ENCODE measurements at places on chromosomes 3 and 15.

GRCh38 chr15:40418126-40418525 is 12.5 kb downstream of the IVD start:
- DNase-seq, result no peak

DNA sequence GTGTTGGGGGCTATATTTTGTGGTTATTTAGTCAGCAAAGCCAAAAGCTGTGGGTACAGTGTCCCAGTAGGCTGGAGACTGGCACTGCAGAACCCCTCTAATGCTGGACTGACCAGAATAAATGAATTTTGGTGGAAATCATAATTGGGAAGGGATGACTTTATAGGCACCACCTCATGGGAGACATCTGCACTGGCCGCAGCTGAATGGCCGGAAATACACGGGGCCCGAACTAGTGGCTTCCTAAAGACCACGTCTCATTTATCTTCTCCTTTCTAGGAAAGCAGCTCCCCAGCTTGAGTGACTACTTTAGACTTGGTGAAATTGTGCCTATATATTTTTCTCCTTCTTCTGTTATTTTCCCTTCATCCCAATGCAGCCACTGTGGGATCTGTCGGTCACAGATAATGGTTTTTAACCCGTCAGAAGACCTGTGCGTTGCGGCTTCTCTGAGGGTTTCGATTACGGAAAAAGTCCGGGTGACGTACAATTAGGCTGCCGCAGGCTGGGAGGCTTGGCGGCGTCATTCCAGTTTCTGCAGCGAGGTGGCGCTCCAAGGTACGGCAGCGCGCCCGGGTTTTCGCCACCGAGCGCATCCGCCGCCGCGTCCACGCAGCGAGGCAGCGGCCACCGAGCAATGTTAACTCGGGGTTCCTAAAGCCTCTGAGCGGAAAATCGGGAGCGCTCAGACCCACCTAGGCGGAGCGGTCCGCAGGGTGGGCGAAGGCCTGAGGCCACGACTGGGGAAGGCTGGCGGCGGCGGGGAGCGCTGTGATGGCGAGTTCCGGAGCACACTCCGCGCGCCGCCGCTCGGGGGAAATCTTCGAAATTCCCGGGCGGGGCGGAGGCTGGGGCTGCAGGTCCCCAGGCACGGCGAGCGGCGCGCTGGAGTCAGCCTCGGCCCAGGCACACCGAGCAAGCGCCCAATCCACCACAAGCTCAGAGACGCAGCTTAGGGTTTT is 26.3 kb downstream of the NR2F2 start:
- no peak for DNase-seq

DNA sequence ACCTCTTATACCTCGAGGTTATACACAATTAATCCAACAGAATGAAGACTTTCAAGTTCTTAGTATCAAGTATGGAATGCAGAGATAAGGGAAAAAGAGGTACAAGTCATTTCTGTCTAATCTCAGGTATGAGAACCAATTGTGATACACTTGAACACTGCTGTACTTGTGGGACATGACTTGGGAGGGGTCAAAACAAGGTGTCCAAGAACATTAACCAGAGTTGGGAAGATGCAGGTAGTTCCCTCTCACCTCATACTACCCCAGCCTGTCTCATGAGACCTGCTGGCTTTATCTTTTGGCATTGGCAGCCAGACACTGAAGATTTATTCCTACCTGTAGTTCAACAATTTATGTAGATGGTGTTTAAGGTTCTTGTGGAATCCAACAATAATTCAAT is 209.7 kb downstream of the NR1D2 start:
- DNase-seq, result no peak

DNA sequence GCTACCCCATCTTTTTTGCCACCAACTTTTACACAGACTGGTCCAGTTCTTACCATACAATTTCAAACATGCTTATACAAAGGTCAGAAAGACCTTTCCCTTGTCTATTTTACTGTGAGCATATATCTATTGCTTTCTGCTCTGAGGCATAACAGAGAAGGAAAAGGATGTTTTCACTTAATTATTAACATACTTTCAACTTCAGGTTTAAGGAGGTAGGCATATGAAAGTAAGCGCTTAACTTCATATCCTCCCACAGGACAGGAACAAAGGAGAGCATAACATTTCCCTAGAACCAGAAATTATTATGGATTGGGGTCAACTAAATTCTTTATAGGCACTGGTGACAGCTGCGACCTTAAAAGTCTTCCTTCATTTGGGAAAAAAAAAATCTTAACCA is 1.1 kb downstream of the MYEF2 start:
- no peak for DNase-seq

GRCh38 chr3:172437713-172438112 is 10.5 kb downstream of the GHSR start:
- DNase-seq, result no peak

DNA sequence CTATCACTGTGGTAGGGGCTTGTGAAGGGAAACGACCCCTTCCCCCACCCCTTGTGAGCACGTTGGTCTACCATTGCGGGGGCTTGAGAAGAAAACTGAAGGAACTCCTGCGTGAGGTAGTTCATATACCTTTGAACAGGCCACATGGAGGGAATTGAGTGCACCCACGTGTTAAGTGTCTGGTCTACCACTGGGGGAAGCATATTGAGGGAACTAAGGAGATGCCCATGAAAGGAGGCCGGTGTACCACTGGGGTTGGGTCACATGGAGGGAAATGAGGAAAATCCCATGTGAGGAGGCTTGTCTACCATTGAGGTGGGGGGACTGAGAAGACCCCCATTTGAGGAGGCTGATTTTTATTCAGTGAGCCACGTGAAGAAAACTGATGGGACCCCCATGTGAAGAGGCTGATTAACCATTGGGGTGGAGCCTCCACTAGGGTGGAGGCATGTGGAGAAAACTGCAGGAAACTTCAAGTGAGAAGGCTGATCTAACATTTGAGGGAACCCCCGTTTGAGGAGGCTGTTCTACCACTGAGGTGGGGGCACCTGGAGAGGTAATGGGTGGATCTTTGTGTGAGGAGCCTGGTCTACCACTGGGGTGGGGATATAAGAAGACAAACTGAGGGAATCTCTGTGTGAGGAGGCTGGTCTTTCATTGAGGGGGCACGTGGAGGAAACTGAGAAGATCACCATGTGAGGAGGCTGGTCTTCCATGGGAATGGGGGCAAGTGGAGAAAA is 163.2 kb downstream of the FBLN2 start:
- DNase-seq, result no peak

GRCh38 chr3:117814975-117815374 is 1105.4 kb downstream of the TUSC7 start:
- no peak for DNase-seq

DNA sequence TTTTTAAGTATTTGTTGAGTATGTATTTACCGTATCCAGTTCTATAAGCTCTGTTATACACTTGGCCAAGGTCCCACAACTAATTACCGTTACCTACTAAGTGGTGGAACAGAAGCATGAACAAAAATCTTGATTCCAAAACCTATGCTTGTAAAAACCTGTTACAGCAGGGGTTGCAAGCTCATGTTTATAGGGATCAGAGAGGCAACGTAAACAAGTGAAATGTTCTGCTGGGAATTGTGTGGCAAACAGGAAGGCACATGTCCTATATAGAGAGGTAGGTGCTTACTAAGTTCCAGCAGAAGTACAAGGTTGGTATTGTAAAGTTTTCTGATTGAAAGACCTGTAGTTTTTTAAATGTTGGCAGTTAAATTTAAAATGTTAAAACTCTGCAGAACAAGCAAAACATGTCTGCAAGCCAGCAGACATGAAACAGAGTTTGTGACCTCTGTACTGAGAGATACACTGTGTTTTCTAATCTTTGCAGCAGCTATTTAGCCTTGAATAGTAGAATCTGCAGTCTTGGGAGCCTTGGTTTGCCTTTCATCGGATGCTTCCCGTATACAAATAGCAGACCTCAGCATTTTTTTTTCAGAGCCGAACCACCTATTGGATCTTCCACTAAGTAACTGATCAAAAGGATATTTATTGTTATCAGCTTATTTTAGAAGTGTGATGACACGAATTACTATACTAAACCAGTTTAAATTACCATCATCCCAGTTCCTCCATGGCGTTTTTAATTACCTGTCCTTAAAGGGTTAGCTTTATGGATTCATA is 11.4 kb downstream of the IREB2 start:
- DNase-seq, result no peak

DNA sequence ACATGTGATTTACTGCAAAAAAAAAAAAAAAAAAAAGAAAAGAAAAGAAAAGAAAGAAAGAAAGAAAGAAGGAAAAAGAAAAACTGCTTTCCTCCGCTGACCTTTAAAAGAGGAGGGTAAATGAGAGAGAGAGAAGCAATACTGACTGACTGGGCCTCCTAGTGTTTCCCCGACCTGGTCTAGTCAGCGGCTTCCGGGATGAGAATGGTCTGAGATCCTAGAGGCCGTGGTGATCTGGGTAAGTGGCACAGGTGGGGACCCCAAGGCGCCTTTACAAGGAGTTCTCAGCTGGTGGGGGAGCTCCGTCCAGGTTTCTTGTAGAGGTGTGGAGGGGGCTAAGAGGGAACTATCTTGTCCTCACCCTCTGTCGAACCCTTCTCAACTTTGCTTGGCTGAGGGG is 223.1 kb downstream of the MEIS2 start:
- no peak for DNase-seq

- no peak for DNase-seq
These were observed 266.7 kb downstream of the C3orf38 start for GRCh38 chr3:88416436-88416835.

DNA sequence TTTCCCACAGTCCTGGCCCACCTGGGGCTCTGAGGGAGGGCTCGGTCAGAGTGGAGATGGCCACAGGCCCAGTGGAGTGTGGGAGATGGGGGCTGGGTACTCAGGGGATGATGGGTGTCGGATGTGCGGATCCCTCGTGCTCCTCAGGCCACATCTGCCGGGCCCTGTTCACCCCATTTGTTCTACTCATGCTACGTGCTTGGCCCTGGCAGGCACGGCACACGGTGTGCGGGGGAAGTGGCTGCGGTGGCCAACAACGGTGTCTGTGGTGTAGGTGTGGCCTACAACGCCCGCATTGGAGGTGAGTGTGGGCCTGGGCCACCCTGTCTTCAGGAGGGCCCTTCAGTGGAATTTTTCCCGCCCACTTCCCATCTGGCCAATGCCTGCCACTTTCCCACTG is 7.0 kb upstream of the FES start:
- no peak for DNase-seq

GRCh38 chr3:182628531-182628930 is 164.8 kb upstream of the ATP11B start:
- no peak for DNase-seq

DNA sequence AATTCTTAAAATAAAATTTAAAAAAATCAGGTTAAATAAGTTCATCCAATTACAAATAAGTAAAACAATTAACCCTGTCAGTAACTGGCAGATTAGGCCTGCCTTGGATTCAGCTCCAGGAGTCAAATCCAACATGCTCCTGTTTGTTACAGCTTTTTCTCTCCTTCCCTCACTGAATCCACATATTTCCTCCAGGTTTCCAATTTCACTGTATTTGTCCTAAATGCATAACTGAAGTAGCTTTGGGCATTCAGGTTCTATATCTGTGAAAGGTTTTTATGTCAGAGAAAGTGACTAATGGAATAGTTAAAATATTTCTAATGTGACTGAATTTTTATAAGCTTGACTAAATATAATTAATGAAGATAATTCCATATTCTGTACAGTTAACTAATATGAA is 79.7 kb downstream of the IFT80 start:
- DNase-seq, result no peak

GRCh38 chr3:32366638-32367397 is 24.8 kb upstream of the CMTM7 start:
- no peak for DNase-seq

- no peak for DNase-seq
These were observed 100.4 kb downstream of the PPM1L start for GRCh38 chr3:160856450-160856849.

DNA sequence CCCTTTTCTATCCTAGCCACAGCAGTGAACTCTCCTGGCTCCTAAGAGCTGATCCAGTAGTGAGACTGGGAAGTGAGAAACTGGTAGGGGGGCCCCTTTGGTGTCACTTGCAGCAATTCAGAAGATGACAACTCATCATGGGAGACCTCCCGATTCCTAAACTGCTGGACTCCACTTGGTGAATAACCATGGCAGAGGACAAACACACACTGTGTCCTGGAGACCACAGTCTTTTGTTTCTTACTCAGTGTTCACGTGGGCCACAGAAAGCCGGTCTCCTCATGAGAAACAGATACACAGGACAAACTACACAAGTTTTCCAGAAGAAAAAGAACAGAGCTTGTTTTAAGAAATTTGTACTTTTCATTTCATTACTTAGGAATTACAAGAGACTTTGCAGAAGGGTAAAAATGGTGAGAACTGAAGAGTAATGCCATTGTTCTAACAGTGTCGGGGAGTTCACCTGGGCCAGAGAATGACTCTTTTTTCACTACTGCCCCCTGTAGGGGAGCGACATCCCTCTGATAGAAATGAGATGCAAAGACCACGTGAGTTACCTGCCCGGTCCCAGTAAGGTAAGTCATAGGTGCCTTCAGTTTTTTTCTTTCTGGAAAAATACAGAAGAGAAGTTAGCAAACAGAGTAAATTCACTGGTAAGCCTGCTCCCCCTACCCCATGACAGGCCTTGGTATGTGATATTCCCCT is 38.1 kb downstream of the ST3GAL6 start:
- DNase-seq, result no peak

DNA sequence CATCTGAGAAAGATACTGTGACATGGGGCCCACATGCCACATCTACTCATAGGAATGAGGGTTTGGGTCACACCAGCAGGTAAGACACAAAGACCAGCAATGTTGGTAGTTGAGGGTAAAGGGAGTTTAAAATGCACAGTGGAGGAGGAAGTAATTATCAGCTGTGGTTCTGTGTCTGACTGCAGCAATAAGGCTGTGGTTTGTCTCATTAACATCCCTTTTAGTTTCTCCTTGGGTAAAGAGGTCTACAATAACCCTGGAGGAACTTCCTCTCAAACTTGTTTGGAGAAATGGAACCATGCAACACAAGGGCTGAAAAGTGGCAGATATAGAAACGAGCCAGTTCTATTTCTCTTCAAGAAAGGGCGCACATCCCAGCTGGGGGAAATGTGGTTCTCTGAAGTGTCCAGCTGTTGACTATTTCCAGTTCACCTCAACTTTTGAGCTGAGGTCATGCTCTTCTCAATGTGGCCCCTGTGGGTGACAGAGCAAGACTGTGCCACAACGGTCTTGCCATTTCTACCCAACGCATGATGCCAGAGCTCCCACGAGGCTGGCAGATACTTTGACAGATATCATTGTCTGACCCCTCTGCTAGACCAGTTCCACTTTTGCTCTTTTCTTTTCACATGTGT is 234.3 kb downstream of the SQOR start:
- DNase-seq, result no peak

GRCh38 chr3:1616744-1617143 is 481.9 kb upstream of the CNTN4 start:
- no peak for DNase-seq

All from smooth muscle cell of the brain vasculature (primary cell).